ENCODE measurements at places on chromosomes 12 and 14. TPM values are rescaled to one million over a fixed set of nuclear protein-coding genes. Genes with fewer than 3 reads are reported as not detected.

- H3K4me3 ChIP-seq = no peak overlapping the region
- H3K4me1 ChIP-seq = no peaks in the 10 kb centered on the region
- no peak for DNase-seq
- peaks cover 68% of the 10 kb centered on the region for H3K36me3 ChIP-seq
- H3K27me3 ChIP-seq = no peaks in the 10 kb centered on the region
These were observed 20.1 kb downstream of the SPRING1 start for GRCh38 chr12:116717466-116718437.

- no peaks in the 10 kb centered on the region for H3K27me3 ChIP-seq
- H3K4me1 ChIP-seq = no peaks in the 10 kb centered on the region
These were observed at the start of gene TCTN2 for GRCh38 chr12:123670882-123671728. TCTN2 (plus strand) TSS chr12:123671113; CDS start chr12:123671241, 128 bp downstream.

GRCh38 chr12:118981285-118982211 lies at the start of gene SRRM4:
SRRM4 (plus strand) TSS chr12:118981541; CDS start chr12:118981883, 342 bp downstream.
- no peaks in the 10 kb centered on the region for H3K36me3 ChIP-seq
- no peak within 1 kb of the TSS for H3K4me3 ChIP-seq
- H3K27ac ChIP-seq = no peak within 1 kb of the TSS
- DNase-seq = no peak
- no peaks in the 10 kb centered on the region for H3K4me1 ChIP-seq

DNA sequence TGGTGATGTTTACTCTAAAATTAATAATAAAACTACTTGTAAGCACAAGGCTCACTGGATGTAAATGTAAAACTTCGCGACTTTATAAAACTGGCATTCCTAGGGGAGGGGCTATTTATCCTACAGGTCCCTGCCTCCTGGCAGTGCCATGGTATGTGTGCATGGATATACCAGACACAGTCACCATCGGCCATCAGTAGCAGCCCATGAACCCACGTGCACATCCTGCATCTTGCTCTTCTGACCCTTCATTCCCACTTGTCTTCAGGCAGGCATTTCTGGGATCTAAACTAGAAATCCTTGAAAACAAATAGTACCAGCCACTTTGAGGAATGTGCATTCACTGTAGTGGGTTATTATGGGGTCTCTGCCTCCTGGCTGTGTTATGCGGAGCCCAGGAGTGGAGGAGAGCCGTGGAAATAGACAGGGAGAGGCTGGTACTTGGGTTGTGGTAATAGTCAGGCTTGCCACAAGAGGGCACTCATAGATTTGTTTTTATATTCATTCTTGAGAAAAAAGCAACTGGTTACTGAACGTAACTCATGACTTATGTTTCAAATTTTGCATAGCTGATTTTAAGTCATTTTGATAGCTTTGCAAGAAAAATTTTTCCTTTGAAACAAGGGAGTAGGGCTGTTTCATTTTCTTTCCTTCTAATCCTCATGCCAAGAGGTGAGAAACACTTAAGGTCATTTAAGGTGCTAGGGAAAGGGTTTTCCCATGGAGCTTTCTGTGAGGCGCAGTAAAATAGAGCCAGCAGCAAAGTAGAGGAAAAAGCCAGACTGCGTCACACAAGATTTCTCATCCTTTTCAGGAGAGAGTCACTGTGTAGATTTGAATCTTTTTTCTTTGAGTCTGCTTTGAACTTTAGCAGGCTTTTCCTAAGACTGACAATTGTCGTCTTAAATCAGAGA lies 17.4 kb upstream of the GALNT16 start:
- DNase-seq = no peak
- H3K4me1 ChIP-seq = no peaks in the 10 kb centered on the region
- no peak overlapping the region for H3K27ac ChIP-seq
- peaks cover 1% of the 10 kb centered on the region for H3K36me3 ChIP-seq
- no peak overlapping the region for H3K4me3 ChIP-seq
- no peaks in the 10 kb centered on the region for H3K27me3 ChIP-seq

GRCh38 chr14:69260190-69260860 lies 367 bp downstream of the GALNT16 start:
- peaks cover 69% of the 10 kb centered on the region for H3K27me3 ChIP-seq
- no peak for DNase-seq
- no peaks in the 10 kb centered on the region for H3K36me3 ChIP-seq
- no peak overlapping the region for H3K4me3 ChIP-seq
- H3K27ac ChIP-seq = no peak overlapping the region

DNA sequence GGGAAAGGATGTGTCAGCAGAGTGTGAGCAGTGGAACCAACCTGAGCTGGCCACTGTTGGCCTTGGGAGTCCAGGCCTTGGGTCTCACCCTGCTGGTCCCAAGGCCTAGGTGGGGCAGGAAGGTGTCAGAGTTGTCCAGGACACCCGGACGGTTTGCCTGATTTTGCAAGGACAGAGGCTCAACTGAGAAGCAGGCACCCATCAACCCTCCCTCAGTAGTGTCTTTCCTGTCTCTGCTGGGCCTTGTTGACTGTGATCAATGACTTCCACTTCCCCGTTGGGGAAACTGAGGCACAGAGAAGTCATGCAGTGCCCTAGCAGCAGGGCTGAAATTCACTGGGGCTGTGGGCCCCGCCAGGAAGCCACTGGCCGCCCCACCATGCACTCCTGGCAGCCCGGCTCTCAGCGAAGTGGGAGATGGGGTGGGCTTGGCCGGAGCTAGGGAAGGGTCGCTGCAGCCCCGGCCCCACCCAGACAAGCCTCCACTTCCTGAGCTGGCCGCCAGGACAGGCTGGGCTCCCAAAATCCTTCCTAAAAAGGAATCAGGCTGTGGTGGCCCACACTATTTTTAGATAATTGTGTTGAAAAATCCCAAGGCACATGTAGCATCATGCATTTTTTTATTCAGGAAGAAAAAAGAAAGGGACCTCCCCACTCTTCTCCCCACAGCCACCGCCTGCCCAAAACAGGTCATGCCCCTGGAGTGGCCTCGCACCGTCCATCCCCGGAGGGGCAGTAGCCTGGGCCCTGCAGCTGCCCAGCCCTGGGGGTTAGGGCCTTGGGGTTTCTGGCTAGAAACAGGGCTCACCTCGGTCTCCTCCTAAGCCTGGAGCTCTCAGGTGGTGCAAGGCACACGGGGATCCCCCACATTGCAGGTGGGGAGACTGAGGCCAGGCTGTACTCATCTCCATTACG lies 127.4 kb downstream of the CALM1 start:
- no peak for DNase-seq
- H3K36me3 ChIP-seq = no peaks in the 10 kb centered on the region
- H3K4me1 ChIP-seq = no peaks in the 10 kb centered on the region
- H3K27ac ChIP-seq = no peak overlapping the region

DNA sequence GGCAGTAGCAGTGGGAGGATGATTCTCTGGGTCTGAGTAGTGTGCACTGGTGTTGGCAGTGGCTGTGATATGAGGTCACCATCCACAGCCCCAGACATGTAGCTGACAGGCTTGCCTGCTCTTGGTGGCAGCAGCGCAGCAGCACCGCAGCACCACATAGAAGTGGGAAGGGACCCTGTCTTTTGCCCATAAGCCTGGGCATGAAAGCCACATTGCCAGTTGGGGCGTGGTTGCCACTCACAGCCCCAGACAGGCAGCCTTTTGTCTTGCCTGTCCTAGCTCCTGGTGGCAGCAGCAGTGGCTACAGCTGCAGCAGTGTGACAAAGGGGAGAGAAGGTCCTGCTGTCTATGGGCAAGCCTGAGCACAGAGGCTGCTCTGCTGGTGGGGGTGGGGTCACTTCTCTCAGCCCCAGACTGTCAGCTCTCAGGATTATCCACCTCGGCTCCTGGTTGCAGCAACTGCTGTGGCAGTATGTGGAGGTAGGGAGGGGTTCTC lies 71.5 kb downstream of the BRMS1L start:
- H3K27ac ChIP-seq = no peak overlapping the region
- H3K36me3 ChIP-seq = no peaks in the 10 kb centered on the region
- H3K27me3 ChIP-seq = no peaks in the 10 kb centered on the region
- H3K4me1 ChIP-seq = no peaks in the 10 kb centered on the region
- no peak overlapping the region for H3K4me3 ChIP-seq

DNA sequence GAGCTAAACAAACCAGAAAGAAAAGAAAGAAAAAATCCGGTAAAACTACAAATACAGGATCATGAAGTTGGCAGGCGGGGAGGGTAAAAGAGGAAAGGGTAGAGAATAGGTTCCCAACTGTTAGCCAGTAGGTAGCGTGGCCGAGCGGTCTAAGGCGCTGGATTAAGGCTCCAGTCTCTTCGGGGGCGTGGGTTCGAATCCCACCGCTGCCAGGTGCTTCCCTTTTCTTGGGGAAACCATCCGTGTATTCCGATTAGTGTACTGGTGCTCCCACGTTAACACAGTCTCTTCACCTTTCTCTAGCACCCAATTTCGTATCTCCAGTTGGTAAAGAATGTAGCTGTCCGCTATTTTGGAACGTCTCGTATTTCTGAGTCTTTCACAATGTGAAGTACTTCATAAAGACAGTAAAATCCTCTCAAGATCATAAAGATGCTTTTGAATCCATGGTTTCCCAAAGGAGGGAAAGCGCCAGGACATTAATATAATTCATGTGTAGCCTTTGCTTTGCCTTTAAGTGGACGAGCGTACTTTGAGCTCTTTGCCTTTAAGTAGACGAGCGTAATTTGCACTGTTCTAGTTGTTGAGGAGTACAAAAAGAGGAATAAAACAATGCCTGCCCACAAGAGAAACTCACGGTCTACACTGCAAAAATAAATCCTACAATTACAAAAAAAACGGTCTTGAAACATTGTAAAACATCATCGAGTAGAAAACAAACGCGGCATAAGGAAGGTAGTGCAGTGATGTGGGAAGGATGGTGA lies 19.0 kb upstream of the RNASE12 start:
- H3K4me3 ChIP-seq = peak overlapping the region; percentile 67
- peak overlapping the region; percentile 30 for H3K27ac ChIP-seq
- peaks cover 19% of the 10 kb centered on the region for H3K4me1 ChIP-seq
- no peaks in the 10 kb centered on the region for H3K36me3 ChIP-seq
- no peaks in the 10 kb centered on the region for H3K27me3 ChIP-seq

DNA sequence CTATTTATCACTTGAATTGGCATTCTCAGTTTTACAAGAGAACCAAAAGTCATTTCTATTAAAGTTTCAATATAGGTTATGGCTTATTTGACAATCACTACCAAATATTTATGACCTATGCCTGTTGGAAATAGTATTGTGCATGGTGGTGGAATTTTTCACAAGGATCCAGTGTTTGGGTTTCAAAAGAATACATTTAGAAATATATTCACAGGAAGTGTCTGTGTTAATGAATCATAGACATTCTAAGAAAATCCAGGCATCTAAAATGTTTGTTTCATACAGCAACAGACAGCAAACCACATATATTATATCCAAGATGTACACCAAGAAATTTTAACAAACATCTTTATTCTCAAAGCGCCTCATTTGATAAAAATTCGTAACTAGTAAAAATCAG lies 92.7 kb downstream of the MED13L start:
- no peaks in the 10 kb centered on the region for H3K36me3 ChIP-seq
- no peak for DNase-seq
- no peaks in the 10 kb centered on the region for H3K27me3 ChIP-seq
- no peaks in the 10 kb centered on the region for H3K4me1 ChIP-seq

GRCh38 chr14:59026081-59026480 lies 162.4 kb upstream of the DAAM1 start:
- H3K27me3 ChIP-seq = no peaks in the 10 kb centered on the region
- no peak overlapping the region for H3K4me3 ChIP-seq
- no peak for DNase-seq
- no peak overlapping the region for H3K27ac ChIP-seq

DNA sequence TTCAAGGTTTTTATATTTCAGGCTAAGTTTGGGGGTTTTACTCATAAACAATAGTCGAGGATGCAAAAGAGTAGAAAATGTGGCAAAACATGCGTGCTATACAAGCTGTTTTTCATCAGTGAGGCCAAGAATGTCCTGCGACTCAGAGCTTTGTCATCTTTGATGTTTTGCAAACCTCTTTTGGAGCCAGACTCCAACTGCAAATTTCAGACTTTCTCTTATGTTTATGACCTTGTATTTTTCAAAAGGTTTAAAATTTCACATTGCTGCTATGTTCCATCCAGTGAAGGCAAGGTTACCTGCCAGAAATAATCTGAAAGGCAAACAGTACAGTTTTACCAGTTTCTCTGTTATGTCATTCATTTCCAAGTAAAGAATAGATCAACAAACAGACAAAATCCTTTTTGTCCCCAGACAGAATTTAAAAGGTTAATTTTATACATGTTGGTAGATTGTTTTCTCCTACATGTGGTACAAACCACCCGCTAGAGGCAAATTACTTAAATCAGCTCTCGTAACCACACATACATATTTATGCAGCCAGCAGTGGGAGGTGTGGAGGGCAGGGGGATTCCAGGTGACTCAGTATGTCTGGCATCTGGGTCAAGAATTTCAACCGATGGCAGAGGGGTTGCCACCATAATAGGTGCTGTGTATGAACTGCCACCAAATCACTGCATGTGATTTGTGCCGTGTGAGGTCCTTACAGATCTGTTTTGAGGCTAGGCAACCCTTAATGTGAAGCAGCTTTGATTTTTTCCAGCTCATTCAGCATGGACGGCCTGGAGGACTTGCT lies 119.8 kb upstream of the CPM start:
- H3K4me1 ChIP-seq = no peaks in the 10 kb centered on the region
- H3K27me3 ChIP-seq = peaks cover 2% of the 10 kb centered on the region
- H3K4me3 ChIP-seq = no peak overlapping the region
- DNase-seq = no peak

- DNase-seq = no peak
- no peak overlapping the region for H3K4me3 ChIP-seq
- H3K36me3 ChIP-seq = no peaks in the 10 kb centered on the region
These were observed 5.1 kb upstream of the PAPOLA start for GRCh38 chr14:96497087-96497486.

GRCh38 chr12:56110571-56110970 lies 5.9 kb upstream of the RPL41 start:
- no peak overlapping the region for H3K27ac ChIP-seq
- DNase-seq = no peak
- peaks cover 8% of the 10 kb centered on the region for H3K4me1 ChIP-seq
- peaks cover 7% of the 10 kb centered on the region for H3K36me3 ChIP-seq

DNA sequence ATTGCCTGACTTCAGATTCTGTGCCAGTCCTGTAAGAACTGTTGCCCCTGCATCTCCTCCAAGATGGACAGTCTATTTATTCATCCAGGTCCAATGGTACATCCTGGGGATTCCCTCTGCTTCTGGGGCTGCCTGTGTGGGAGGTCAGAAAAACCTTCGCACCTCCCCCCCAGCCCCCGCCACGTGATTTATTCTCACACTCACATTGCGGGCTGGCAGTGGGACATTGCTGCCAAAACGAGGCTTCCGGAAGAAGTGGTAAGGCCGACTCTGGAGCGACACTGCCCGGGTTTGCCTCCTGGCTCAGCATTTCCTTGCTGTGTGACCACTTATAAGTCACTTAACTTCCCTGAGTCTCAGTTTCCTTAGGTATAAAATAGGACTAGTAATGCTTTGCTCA lies 5.9 kb upstream of the RTL1 start:
- H3K27ac ChIP-seq = no peak overlapping the region
- no peak for DNase-seq
- H3K4me3 ChIP-seq = no peak overlapping the region
- no peaks in the 10 kb centered on the region for H3K4me1 ChIP-seq
- H3K27me3 ChIP-seq = no peaks in the 10 kb centered on the region

- H3K27ac ChIP-seq = no peak overlapping the region
- DNase-seq = no peak
- no peak overlapping the region for H3K4me3 ChIP-seq
- no peaks in the 10 kb centered on the region for H3K36me3 ChIP-seq
These were observed 113.6 kb upstream of the EEA1 start for GRCh38 chr12:93042684-93043083.

SLC41A2 gene
- 3.4 TPM for total RNA-seq

NPAS3 gene
- total RNA-seq = 0.10 TPM

KLRB1 gene
- 33.2 TPM for total RNA-seq

KRT2 gene
- total RNA-seq = 0.13 TPM

DNAI7 gene
- total RNA-seq = not detected

GPR84 gene
- total RNA-seq = not detected

KLRC2 gene
- 0.99 TPM for total RNA-seq

GALNT8 gene
- 1.7 TPM for total RNA-seq

GDF3 gene
- not detected for total RNA-seq
